Activated naive CD4-positive, alpha-beta T cell treated with anti-CD3 and anti-CD28 coated beads for 36 hours (primary cell): ENCODE measurements at places on chromosomes 3 and 15. TPM values are rescaled to one million over a fixed set of nuclear protein-coding genes. Genes with fewer than 3 reads are reported as not detected.

The COL6A5 gene
- total RNA-seq, result not detected

The HYPK gene
- total RNA-seq, result 19.6 TPM

The ACAN gene
- total RNA-seq, result not detected

The PCOLCE2 gene
- total RNA-seq, result 0.38 TPM

- no peak overlapping the region for H3K27ac ChIP-seq
- no peaks in the 10 kb centered on the region for H3K4me1 ChIP-seq
- no peaks in the 10 kb centered on the region for H3K27me3 ChIP-seq
- DNase-seq, result no peak
- H3K4me3 ChIP-seq, result no peak overlapping the region
Measured at GRCh38 chr15:93126599-93126998, 37.6 kb upstream of the RGMA start.

DNA sequence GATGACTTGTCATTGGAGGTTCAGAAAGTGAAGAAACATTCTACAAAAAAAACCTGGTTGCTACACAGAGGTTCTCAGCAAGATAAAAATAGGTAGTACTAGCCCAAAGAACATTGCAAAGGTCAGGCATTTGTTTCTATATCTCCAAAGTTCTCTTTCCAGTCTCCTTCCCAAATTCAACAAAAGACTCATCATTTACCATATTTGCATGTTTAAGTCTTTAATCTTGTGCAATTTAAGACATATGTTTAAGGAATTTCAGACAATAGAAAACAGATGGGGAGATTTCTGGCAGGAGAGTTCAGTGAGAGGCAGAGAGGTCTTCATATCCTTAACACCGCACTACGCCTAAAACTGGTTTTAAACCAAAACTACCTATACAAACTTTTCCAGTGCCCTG is 173.8 kb upstream of the THBS1 start:
- peaks cover 7% of the 10 kb centered on the region for H3K27me3 ChIP-seq
- no peak overlapping the region for H3K4me3 ChIP-seq
- no peak overlapping the region for H3K27ac ChIP-seq

DNA sequence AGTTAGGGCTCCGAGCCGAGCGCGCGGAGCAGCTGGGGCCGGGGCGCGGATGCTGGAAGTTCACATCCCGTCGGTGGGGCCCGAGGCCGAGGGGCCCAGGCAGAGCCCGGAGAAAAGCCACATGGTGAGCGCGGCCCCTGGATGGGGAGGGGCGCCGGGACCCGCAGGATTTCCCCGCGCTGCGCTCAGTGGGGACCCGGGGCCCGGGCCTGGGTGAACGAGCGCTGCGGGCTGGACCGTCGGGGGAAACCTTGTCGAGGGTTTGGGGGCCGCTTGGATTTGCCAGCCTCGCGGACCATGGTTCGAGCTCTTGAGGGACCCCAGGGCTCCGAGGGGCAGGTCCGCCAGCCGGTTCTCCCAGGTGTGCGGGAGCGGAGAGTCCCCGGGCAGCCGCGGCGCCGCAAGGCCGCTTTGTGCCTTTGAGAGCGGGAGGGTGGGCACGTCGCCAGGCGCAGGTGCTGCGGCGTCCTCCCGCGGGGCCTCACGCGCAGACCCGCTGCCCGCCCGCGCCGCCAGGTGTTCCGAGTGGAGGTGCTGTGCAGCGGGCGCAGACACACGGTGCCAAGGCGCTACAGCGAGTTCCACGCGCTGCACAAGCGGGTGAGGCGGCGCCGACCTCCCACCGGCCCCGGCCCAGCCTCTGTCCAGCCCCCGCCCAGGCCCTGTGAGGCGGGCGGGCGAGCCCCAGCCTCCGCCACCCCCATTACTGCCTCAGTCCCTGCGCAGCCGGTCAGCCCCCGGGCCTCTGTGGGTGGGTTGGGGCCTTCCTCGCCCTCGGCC is at the start of gene SNX22:
Gene SNX22 (plus strand): TSS at position 5 of the 780 bp plus-strand sequence. CDS start 45 bp downstream, at position 50.
- no peak within 1 kb of the TSS for H3K27ac ChIP-seq
- peaks cover 20% of the 10 kb centered on the region for H3K4me1 ChIP-seq
- peaks cover 7% of the 10 kb centered on the region for H3K36me3 ChIP-seq
- DNase-seq, result peak; percentile 12
- peak within 1 kb of the TSS; percentile 68 for H3K4me3 ChIP-seq

DNA sequence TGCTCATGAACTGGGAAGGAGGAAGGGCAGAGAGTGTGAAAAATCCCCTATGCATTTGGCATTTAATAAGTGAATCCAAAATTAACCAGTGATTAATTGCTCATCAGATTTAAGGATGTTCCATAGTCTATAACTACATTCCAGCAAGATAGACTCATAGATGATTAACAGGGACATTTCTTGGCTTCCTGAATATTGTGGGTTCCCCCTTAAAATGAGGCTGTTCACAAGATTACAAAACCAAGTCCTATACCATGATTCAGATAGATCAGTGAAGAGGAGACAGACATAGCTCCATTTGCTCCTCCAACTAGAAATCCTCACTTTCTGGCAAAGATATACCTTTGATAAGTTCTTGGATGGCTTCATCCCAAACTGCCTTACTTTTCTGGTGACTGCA is 15.4 kb downstream of the RASGRP1 start:
- H3K4me3 ChIP-seq, result no peak overlapping the region
- H3K27ac ChIP-seq, result peak overlapping the region; percentile 0
- H3K27me3 ChIP-seq, result no peaks in the 10 kb centered on the region
- peaks cover 45% of the 10 kb centered on the region for H3K36me3 ChIP-seq
- H3K4me1 ChIP-seq, result peaks cover 88% of the 10 kb centered on the region

DNA sequence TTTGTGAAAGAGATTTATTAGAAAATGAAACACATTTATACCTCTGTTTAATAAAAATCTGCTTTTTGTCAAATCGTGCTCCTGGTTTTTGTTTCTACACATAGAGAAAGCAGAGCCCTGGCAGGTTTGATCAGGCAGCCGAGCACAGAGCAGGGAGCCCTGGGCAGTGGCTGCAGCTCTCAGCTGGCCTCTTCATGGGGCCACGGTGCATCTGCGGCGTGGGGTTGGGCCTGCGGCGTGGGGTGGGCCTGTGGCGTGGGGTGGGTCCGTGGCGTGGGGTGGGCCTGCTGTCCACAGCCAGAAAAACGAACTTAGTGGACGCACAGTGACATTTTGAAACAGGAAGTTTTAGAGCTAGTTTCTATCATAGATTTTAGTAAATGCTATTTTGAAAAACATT is 10.6 kb downstream of the GOLGA6L2 start:
- no peaks in the 10 kb centered on the region for H3K4me1 ChIP-seq
- no peaks in the 10 kb centered on the region for H3K27me3 ChIP-seq
- no peak for DNase-seq
- no peak overlapping the region for H3K4me3 ChIP-seq
- no peak overlapping the region for H3K27ac ChIP-seq
